ENCODE measurements at places on chromosomes 6 and 20. TPM values are rescaled to one million over a fixed set of nuclear protein-coding genes. Genes with fewer than 3 reads are reported as not detected.

GRCh38 chr6:35260591-35261570 lies 1.3 kb downstream of the ZNF76 start:
- no peak for DNase-seq

DNA sequence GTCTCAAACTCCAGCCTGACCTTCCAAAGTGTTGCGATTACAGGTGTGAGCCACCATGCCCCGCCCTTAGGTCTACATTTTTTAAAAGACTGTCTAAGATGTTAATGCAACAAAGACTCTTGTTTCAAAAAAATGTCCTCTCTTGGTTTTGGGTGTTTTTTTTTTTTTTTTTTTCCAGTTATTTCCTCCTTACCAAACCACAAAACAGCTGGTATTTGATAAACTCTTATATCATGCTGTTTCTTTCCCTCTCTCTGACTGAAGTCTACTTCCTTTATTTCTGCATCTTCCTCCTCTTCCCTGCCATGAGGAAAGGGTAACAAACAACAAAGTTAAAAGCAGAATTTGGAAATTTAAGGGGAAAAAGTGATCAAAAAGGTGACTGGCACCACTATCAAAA lies 21.2 kb downstream of the STK38 start:
- DNase-seq: peak; percentile 79

- DNase-seq: no peak
Measured at GRCh38 chr6:129317931-129318820, 391.8 kb downstream of the ARHGAP18 start.

GRCh38 chr6:36154286-36154685 lies 24.0 kb downstream of the MAPK13 start:
- no peak for DNase-seq

DNA sequence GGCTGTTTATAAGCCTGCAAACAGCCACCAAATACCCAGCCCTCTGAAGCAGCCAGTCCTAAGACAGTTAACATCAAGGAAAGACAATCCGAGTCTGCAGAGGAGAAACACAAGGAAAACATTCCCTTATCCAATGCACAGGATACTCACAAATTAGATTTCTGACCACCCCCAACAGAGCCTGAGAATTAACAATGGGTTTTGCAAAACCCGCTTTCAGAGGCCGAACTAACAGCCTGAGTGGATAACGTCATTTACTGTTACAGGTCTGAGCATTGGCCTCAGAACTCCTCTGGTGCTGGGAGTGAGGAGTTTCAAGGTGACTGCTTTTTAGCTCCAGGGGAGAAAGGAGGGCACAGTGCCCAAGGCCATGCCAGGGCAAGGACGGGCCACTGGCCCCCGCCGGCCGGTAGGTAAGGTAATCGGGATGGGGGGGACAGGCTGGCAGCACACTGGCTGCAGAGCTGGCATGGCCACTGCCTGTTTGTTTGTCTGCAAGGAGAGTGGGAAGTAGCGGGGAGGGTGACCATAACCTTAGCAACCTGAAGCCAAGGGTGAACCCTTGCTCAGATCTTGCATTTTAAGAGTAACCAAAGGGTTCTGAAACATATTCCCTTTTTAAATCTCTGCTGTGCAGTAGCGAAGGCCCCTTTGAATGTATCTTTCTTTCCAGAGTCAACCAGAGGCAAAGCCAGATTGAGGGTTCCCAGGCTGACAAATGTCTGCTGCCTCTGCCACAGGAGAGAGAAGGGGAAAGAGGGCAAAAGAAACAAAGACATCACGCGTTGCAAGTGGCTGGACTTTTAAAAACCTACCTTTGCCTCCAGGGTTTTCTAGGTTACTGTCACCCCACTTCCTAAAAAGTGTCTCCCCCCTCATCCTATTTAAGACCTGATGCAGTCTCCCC lies 3.9 kb downstream of the ZMYND8 start:
- no peak for DNase-seq

DNA sequence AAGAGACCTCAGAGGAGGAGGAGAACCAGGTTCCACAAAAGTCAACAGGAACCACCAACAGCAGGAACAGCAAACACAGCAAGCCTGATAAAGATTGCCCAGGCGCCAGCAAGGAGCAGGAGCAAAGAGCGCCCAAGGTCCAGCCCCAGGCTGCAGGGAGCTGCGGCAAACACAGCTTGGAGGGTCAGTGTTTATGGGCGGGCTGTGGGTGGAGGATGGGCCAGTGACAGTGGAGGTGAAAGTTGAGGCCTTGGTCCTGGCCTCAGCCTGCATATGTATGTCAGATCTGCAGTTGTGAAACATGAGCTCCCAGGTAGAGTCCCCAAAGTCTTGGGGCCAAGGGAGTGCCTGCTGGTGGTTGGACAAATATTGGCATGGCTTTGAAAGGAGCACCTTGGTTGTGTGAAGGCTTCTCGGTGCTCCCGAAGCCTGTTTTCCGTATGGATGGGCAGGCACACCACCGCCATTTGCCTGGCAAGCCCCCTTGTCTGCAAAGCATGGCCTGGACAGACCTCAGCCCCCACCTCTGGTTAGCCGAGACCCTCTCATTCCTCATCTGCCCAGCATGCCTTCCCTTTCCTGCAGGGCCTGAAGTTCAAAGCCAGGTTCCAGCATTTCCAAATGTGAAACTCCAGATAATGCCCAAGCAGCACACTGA lies 2.0 kb upstream of the CAPN11 start:
- DNase-seq: no peak

GRCh38 chr6:107704347-107705013 lies 119.6 kb downstream of the SCML4 start:
- peak; percentile 57 for DNase-seq

- DNase-seq: no peak
Measured at GRCh38 chr6:72699159-72699558, 77.3 kb downstream of the KCNQ5 start.

- DNase-seq: no peak
Measured at GRCh38 chr6:42762426-42762859, 16.5 kb upstream of the TBCC start.

The RNF182 gene
- 0.27 TPM for total RNA-seq
